ENCODE measurements at places on chromosomes 5 and 9. TPM values are rescaled to one million over a fixed set of nuclear protein-coding genes. Genes with fewer than 3 reads are reported as not detected.

- DNase-seq: no peak
Measured at GRCh38 chr5:165881259-165881658, 2375.8 kb downstream of the MAT2B start.

Gene KCNV2
- total RNA-seq: not detected

DNA sequence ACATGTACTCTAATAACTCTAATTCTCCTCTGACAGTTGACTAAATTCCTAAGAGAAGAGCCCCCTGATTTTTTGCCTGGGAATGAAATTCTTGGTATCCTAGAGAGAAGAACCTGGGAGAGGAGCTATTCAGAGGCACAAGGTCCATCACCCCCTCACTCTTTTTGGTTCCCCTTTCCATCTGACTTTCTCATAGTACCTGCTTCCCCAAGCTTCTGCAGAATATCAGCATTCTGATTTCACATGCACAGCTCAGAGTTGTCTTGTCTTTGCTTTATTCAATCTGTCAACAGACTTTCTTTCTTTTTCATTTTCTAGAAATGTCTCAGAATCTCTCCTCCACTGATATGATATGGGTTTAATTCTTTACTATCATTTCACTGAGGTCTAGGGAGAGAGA, 141.5 kb upstream of the FBXL17 start:
- DNase-seq: no peak

DNA sequence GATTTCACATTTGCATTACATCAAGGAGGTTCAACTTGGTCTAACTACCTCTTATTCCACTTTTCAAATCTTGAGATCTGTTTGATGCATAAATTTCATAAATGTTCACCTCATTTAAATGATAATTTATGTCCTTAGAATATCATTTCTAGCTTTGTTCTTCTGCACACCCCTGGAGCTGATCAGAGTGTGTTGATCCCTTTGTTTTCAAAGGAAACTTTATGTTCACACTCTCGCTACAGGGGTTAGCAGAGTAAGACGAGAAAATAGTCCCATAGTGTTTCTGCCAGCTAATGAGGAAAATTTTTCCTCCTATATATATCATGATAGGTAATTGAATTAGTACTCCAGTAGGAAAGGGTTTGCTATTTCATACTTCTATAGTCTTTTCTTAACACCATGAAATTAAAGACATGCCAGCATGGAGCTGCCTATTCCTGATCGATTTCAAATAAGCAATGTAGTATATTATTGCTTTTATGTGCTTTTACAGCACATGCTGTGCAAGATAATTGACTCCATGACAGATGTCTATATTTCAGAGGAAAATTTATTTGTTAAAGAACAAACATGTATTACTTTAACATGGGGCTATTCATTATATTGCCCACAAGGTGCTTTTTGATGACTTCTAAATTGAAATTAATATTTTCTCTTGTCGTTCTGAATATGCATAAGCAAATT, 4.8 kb upstream of the PAM start:
- no peak for DNase-seq

DNA sequence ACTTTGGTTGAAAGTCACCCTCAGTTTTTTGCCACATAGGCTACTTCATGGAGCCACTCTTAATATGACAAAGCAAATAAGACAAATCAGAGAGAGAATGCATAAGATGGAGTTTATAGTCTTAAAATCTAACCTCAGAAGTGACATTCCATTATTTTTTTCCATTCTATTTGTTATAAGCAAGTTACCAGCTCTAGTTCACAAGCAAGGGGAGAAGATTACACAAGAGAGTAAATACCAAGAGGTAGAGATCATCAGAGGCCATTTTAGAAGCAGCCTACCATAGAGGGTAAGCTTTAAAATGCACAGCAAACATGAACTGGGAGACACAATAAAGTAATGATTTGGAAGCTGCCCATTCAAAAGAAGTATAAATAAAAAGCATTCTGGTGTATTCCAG, 651.3 kb upstream of the MEF2C start:
- DNase-seq: no peak

DNA sequence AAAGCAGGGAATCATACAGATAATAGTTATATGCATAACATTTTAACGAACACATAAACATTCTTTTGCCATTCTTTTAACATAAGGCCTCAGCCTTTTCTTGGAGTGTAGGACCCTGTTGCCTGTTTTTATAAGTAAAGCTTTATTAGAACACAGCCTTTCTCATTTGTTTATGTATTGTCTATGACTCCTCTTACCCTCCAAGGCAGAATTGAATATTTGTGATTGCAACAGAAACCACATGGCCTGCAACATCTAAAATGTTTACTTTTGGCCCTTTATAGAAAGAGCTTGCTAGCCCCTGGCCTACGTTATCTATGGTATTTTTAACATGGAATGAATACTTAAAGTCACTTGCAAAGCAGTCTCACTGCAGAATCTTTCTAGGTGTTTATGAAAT, 2.6 kb downstream of the SLC31A1 start:
- DNase-seq: no peak

DNA sequence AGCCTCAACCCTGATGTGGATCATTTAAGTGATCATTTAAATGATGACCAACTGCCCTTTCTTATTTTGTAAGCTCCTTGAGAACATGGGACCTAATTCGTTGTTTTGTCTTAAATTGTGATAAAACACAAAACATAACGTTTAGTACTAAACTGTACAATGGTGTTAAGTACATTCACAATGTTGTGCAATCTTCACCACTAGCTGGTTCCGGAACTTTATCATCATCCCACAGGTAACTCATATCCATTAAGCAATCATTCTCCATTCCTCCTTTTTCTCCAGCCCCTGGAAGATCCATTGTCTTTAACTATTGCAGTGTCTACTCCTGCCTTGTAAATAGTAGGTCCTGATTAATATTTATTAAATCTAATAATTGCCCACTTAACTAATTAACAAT, 460.5 kb upstream of the BRINP1 start:
- no peak for DNase-seq

DNA sequence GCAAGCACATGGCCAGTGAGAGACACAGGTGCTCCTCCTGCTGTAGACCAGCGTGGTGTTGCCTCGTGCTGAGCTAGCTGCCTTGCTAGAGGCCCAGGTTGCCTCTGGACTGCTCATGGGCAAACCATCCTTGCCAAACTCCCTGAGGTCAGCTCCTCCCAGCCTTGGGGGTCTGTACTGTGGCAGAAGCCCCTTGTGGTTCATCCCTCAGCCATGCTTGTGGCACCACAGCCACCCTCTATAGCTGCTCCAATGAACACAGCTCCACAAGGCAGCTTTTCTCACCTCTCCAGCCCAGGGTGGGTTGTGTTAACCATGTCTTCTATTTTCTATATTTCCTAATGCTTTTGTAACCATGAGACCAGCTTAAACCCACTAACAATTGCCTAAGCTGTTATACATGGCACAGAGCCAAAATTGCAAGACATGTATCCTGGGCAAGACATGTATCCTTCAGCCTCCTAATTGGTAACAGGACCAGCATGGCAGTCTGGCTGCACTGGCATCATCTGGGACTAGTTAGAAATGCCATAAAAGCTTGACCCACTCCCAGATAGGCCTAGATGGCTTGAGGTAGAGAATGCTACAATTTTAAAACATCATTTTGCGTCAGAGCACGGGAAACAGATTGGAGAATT, 183.1 kb upstream of the S1PR3 start:
- DNase-seq: no peak

DNA sequence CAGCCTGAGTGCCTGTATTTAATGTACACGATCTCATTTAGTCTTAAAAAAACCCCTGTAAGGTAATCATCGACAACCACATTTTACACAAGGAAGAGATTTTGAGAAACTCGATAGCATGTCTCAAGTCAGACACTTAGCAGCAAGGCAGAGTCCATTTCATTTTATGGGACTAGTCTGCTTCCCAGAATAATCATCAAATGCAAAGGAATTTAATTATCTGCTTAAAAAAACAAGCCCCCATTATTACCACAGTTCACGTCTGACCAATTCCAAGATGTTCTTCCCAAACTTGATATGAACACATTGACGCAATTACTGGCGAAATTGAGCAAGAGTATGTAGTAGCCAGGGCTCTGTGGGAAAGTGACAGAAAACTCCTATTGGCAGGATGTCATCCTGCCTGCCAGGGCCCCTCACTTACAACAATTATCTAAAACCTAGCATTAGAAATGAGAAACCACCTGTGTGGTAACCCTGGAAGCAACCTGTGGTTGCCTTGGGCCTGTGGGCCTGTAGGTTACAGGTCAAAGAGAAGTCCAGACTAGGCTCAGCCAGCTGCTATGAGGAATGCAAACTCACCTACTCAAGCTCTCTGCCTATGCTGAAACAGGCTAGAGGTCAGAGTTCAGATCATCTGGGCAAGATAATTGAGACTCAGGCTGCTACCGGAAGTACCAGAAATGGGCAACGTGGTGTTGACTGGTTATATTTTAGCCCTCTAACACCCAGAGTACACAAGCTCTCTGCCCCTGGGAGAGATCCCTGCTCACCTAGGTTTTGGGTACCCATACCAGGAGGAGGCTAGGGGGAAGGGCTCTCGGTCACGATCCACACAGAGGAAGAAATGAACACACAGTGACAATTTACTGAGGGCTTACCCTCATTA, 1.6 kb downstream of the B4GALT1 start:
- DNase-seq: peak; percentile 71

DNA sequence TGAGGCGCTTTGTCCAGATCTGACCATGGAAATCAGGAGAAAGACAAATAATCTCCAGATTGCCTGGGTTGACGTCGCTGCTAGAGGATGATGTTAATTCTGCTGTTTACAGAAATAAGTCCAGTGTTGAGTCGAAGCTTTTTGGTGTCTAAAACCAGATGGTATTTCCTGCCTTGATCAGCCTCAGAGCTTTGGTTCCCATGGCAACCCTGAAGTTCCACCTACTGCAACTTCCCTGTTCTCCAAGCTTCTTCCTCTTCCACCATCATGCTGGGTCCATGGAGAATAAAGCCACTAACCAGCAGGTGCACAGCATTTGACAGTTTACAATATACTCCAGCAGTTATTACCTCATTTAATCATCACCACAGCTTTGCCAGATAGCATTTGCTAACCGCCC, 18.0 kb upstream of the GABBR2 start:
- DNase-seq: no peak

DNA sequence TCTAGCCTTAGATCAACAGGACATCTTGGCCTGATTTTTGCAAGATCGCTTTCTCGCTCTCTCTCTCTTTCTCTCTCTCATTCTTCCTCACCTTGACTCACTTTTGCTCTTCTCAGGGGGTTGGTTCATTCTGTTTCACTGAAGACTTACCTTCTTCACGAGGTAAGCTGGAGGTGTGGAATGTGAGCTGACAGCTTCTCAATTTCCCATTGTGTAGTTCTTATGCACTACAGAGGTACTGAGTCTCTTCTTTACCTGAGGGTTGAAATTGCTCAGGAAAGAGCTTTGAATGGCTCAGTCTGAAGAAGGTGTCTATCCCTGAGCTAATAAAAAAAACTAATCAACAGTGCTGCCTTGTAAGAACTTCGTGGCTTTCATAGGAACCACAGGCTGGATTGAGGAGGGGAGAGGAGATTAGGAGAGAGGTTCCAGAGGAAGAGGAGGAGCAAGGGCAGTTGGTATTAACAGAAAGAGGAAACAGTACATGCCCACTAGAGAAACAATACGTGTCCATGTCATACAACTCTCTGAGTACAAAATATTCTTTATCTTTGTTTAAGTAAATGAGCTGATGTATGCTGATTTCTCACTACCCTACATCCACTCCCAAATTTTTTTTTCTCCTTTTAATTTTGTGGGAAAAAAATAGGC, 192.2 kb downstream of the TMEM167A start:
- no peak for DNase-seq

DNA sequence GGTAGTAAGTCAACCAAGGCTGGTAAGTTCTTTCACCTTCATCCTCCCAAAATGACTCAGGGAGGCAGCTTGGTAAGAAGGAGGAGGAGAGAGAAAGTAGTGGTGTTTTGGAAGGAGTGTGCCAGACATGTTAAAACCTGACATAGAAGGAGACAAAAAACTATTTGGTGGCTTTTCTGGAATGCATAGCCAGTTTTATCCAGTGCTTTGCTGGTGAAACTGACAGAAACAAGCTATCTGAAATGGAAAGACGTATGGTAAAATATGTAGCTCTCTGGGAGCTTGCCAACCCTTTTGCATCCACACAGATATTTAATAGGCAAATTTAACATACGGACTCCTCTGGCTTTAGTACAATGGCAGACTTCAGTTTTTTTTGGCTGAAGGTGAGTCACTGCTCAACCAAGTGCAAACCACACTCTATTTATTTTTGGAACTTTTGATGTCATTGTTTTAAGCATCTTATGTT, 45.4 kb downstream of the RAB14 start:
- DNase-seq: no peak

Gene C1QTNF2
- total RNA-seq: not detected

DNA sequence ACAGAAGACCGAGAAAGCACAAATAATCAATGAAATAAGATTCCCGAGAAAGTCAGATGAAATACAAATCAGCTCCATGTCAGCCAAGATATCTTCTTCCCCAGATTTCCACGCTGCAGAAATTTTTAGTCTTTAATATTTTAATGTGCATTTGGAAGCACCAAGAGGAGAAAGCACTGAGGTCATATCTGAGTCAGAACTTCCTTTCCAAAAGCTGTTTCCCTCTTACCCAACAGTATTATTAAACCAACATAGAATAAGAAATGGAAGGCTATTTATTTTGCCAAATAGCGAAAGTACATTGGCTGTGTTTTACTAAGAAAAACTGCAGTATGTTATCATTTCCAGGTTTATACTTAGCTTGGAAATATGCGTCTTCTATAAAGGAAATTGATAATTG, 772.1 kb upstream of the CDH9 start:
- DNase-seq: no peak

DNA sequence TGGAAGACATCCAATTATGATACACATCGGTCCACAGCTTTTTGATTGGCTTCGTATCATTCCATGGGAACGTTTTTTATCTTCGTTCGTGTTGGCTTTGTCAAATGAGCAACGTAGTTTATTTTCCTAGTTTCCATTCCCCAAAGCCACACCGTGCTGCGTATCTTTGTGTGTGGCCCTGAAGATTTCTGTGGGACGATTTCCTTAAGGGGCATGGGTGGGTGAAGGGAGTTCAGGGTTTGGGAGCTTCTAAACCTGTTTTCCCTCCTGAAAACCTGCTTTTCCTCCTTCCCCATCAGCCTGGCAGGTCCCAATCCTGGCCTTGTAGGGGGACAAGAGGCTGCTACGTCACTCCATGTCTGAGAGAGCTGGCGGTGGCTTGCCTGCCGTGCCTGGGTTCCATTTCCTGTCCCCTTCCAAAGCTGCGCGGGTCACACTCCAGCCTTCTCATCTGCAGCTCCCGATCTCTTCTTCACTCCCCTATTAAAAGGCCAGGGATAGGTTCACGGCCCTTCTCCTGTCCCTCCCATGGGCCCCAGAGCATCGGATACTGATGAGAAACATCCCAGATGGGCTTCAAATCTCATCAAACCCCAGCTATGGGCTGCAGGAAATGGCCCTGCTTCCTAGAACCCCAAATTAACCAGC, 23.5 kb upstream of the ASS1 start:
- no peak for DNase-seq

DNA sequence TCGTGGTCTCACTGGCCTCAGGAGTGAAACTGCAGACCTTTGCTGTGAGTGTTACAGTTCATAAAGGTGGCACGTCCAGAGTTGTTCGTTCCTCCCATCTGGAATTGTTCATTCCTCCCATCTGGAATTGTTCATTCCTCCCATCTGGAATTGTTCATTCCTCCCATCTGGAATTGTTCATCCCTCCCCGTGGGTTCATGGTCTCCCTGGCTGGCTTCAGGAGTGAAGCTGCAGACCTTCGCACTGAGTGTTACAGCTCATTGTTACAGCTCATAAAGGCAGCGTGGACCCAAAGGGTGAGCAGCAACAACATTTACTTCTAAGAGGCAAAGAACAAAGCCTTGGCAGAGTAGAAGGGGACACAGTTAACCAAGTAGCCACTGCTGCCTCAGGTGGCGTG, 69.1 kb downstream of the GCNT1 start:
- DNase-seq: no peak

Gene SOHLH1
- not detected for total RNA-seq

Gene WDR38
- not detected for total RNA-seq
